Kidney tubule cell (primary cell): ENCODE measurements at places on chromosomes 7 and 10.

- DNase-seq, result no peak
Measured at GRCh38 chr7:4010061-4010605, 672.0 kb upstream of the FOXK1 start.

DNA sequence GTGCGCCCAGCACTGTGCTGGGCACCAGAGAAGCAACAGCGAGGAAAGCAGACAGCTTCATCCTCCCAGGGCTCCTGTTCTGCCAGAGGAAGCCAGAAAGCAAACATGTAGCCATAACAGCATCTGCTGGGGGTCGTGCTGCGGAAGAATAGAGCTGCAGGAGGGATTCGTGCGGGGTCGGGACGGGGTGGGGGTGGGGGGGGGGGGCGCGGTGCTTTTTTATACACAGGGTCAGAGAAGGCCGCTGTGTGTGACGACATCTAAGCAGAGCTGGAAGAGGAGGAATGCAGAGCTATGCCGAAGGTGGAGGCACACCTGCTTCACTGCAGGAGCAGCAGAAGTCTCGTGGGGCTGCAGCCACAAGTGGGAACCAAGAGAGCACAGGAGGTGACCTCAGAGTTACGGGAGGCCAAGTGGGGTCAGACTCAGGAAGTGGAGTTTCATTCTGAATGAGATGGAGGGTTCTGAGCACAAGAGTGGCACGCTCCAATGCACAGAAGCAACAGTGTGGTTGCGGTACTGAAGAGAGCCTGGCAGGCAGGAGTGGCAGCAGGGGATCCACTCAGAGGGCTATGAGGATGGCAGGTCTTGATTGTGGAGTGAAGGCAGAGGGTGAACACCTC, 11.1 kb downstream of the PKD1L1 start:
- peak; percentile 35 for DNase-seq

- DNase-seq, result no peak
Measured at GRCh38 chr7:28718055-28718481, 240.1 kb downstream of the TRIL start.

DNA sequence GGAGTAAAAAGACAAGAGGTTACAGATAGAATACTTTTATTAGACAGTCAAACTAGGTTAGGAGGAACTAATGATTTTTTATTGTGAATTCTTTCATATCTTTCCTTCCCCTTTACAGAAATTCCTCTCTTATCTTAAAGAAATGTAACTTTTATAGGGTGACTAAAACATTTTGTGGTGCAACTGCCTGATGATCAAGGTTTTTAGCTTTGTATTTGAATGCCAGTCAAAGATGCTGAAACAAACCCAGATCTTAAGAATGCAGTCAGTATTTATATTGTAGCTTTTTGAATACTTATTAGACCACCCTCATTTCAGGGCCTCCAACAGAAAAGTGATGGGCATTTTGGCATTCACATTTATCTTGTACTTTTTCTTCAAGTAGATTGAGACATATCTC, 27.4 kb downstream of the TAX1BP1 start:
- no peak for DNase-seq

GRCh38 chr7:463817-464453, 55.7 kb downstream of the PDGFA start:
- DNase-seq, result no peak
